ENCODE measurements at places on chromosomes 4 and X.

- no peaks in the 10 kb centered on the region for H3K36me3 ChIP-seq
- H3K4me3 ChIP-seq: no peak overlapping the region
- DNase-seq: no peak
These were observed 356.8 kb upstream of the PCDH10 start for GRCh38 chr4:132792310-132792709.

DNA sequence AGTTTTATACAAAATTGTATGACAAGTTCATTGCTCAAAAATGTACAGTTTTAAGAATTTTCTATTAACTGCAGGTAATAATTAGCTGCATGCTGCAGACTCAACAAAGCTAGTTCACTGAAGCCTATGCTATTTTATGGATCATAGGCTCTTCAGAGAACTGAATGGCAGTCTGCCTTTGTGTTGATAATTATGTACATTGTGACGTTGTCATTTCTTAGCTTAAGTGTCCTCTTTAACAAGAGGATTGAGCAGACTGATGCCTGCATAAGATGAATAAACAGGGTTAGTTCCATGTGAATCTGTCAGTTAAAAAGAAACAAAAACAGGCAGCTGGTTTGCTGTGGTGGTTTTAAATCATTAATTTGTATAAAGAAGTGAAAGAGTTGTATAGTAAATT, 131.0 kb downstream of the TET2 start:
- H3K4me1 ChIP-seq: no peaks in the 10 kb centered on the region
- H3K27me3 ChIP-seq: no peaks in the 10 kb centered on the region

DNA sequence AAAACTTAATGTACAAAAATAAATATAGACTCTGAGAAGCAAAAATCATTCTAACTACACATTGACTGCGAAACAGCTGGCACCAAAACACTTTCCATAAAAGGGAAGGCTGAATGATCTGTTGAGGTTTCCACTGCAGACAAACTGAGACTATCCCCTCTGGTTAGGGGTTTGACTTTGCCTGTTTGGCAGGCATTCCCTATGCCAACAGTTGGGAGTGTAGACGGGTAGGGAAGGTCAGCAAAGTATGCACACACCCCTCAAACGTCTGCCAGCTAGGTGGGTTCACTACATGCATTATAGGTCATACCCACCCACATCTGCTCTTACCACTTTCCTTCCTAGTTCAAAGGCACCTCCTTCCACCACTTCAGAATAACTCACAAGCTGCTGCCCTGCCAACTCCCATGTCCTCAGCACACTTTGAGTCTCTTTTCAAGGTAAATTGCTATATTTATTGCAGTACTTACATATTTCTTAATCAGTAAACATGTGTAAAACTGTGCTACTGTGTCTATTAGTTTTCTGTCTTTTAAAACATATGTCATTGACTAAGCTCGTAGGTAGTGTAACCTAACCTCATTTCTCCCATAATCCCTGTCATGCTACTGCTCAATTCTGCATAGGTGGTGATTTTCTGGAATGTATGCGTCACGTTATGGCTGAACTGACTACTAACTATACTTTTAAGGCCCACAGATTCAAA, 12.4 kb downstream of the CTSO start:
- no peaks in the 10 kb centered on the region for H3K36me3 ChIP-seq
- no peaks in the 10 kb centered on the region for H3K27me3 ChIP-seq
- H3K27ac ChIP-seq: no peak overlapping the region
- H3K4me1 ChIP-seq: no peaks in the 10 kb centered on the region
- no peak for DNase-seq

DNA sequence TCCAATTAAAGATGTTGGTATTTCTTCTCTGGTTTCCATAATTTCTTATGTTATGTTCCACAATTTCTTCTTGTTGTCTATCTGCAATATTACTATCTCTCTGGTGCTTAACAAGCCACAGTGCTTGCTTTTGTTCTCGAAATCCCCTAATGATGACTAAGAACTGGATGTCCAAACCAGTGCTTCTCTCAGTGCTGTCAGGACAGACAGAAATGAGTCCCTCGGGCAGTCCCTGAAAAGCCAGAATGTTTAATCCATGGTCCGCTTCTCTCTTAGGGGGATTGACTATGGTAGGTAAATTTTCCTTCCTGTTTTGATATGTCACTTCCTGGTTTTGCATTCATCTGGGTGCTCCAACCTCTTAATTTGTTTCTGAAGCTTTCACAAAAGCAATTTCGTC, 321.6 kb upstream of the PCDH10 start:
- H3K36me3 ChIP-seq: no peaks in the 10 kb centered on the region
- DNase-seq: no peak
- H3K4me1 ChIP-seq: no peaks in the 10 kb centered on the region
- no peak overlapping the region for H3K4me3 ChIP-seq
- no peaks in the 10 kb centered on the region for H3K27me3 ChIP-seq

DNA sequence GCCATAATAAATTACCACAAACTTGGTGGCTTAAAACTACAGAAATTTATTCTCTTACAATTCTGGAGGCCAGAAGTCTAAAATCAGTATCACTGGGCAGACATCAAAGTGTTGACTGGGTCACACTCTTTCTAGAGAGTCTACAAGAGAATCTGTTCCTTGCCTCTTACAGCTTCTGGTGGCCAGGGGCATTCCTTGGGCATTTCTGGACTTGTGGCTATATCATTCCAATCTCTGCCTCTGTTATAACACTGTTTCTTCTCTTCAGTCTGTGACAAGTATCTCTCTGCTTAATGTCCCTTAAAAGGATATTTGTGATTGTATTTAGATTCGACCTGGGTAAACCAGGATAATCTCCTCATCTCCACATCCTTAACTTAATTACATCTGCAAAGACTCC, 207.3 kb upstream of the DCAF8L1 start:
- DNase-seq: no peak
- H3K36me3 ChIP-seq: no peaks in the 10 kb centered on the region

DNA sequence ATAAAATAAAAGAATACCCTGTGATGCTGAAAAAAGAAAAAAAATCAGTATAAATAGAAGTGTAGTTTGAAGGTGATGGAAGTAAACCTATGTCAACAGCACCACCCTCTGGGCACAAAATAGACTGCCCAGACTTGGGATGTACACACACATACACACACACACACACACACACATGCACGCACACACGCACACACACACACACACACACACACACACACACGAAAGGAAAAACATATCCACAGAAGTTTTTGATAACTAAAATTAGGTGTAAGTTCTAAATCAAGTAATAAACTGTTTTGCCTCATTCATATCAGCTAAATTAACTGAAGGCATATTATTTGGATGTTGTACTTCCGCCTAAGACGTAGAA, 40.5 kb downstream of the ANXA5 start:
- H3K36me3 ChIP-seq: no peaks in the 10 kb centered on the region
- H3K4me1 ChIP-seq: no peaks in the 10 kb centered on the region
- H3K27me3 ChIP-seq: no peaks in the 10 kb centered on the region
- no peak overlapping the region for H3K4me3 ChIP-seq
- no peak overlapping the region for H3K27ac ChIP-seq

- H3K27me3 ChIP-seq: no peaks in the 10 kb centered on the region
- no peak for DNase-seq
- no peaks in the 10 kb centered on the region for H3K36me3 ChIP-seq
- H3K4me1 ChIP-seq: no peaks in the 10 kb centered on the region
These were observed 45.7 kb upstream of the SLC10A7 start for GRCh38 chr4:146567396-146567795.

GRCh38 chr4:90060039-90060438, 67.2 kb upstream of the CCSER1 start:
- H3K27me3 ChIP-seq: no peaks in the 10 kb centered on the region
- DNase-seq: no peak
- H3K4me1 ChIP-seq: no peaks in the 10 kb centered on the region
- H3K36me3 ChIP-seq: no peaks in the 10 kb centered on the region
- H3K27ac ChIP-seq: no peak overlapping the region

DNA sequence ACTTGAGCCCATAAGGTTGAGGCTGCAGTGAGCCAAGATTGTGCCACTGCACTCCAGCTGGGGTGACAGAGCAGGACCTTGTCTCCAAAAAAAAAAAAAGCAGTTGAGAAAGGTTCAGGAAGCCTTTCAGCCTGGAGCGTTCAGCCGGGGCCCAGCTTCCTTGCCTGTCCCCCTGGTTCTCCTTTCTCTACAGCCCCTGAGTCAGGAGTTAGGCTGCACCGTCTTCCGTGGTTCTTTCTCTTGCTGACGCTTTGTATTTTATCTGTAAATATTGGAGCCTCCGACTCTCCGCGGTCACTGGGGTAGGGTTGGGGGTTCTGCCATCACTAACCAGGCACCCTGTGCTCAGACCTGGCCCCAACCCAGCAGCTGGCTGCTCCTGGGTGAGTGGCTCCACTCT, 13.8 kb upstream of the UVSSA start:
- H3K27ac ChIP-seq: no peak overlapping the region
- no peak for DNase-seq
- H3K36me3 ChIP-seq: peaks cover 52% of the 10 kb centered on the region
- H3K27me3 ChIP-seq: no peaks in the 10 kb centered on the region

- no peak for DNase-seq
- H3K27me3 ChIP-seq: no peaks in the 10 kb centered on the region
- H3K27ac ChIP-seq: no peak overlapping the region
- H3K36me3 ChIP-seq: no peaks in the 10 kb centered on the region
- H3K4me3 ChIP-seq: no peak overlapping the region
These were observed 55.3 kb downstream of the APLN start for GRCh38 chrX:129599499-129599898.

- H3K36me3 ChIP-seq: no peaks in the 10 kb centered on the region
- H3K4me3 ChIP-seq: no peak overlapping the region
- no peak for DNase-seq
- no peak overlapping the region for H3K27ac ChIP-seq
- H3K4me1 ChIP-seq: no peaks in the 10 kb centered on the region
These were observed 577.4 kb upstream of the INTU start for GRCh38 chr4:127055357-127055756.

DNA sequence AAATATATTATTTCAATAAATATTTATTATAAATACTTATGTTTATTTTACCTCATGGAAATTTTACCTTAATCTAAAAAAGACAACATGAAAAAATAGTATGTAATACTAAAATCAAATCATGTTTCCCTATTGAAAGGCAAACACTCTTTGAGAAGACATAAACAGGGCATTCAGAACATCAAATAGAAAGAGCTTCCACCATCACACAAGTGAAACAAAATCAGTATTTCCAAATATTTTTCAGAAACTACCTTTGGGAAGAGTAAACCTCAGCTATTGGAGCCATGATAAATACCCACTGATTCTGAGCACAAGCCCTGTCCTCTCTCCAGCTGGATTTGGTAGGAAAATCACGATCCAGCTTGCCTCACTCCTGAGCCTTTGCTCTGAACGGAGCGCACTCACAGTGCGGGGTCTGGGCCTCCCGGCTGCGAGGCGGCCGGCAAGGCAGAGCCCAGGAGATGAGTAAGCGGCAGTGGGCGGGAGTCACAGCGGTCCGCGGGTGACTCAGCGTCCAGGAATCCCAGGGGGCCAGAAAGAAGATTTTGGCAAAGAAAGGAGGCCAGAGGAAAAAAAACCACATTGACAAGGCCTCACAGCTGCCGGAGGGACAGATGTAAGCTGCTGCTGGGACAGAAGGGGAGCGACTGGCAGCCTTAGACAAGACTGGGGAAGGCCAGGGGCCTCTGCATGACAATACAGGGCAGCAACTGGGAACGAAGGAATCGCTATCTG, 14.7 kb upstream of the ANXA5 start:
- no peak overlapping the region for H3K4me3 ChIP-seq
- H3K36me3 ChIP-seq: no peaks in the 10 kb centered on the region
- H3K27me3 ChIP-seq: no peaks in the 10 kb centered on the region
- H3K27ac ChIP-seq: peak overlapping the region; percentile 76
- DNase-seq: no peak

DNA sequence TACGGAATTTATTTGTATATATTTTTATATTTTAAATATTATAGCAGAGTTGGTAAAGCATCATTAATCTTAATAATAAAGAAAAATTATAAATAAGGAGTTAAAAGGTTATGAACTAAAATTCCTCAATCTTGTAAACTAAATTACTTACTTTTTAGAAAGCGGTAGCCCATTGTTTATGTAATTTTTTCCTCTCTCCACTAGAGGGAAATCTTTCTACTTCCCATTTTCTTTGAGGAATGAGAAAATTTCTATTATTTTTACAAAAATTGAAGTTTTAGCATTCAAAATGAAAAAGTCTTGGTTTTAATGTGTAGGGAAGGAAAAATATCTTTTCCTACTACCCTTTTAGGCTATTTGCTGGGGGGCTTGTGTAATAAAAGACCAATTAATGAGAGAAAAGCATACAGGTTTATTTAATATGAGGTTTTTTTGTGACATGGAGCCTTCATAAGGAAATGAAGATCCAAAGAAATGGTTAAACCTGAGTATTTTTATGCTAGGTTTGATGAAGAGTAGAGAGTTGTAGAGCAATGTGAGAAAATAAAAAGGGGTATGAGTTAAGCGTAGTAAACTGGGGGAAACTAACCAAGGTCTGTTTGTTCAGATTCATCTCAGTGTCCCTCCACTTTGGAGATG, 68.7 kb upstream of the ADAD1 start:
- H3K4me3 ChIP-seq: no peak overlapping the region
- peaks cover 12% of the 10 kb centered on the region for H3K36me3 ChIP-seq
- H3K4me1 ChIP-seq: no peaks in the 10 kb centered on the region
- no peaks in the 10 kb centered on the region for H3K27me3 ChIP-seq
- H3K27ac ChIP-seq: no peak overlapping the region

- no peaks in the 10 kb centered on the region for H3K36me3 ChIP-seq
- DNase-seq: no peak
- peaks cover 53% of the 10 kb centered on the region for H3K4me1 ChIP-seq
These were observed 605 bp downstream of the ANXA5 start for GRCh38 chr4:121696170-121696580.

DNA sequence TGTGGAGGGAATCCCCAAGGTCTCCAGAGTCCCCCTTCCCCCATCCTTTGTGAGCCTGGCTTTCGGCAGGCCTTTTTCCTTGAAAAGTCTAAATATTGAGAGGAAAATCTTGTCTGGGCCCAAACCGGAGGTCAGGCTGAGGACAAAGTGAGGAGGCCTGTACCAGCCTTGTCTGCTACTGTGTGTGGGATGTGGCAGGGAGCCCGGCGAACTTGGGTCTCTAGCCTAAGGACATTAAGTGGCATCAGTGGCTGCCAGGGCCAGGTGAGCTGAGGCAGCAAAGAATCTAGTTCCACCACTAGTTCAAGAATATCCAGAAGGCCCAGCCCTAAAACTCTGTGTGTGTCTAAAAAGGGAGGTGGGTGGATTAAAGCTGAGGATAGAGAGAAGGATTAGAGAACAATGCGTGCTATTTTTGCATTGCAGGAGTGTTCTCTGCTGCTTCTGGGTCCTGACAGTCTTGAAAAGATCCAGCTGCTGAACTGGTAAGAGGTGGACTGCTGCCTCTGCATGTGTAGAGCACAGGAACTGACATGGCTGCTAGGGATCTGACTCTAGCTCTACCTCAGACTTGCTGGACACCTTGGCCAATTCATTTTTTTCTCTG, 1.2 kb upstream of the AMER1 start:
- H3K27me3 ChIP-seq: no peaks in the 10 kb centered on the region
- DNase-seq: no peak
- H3K4me3 ChIP-seq: peak overlapping the region; percentile 54
- peak overlapping the region; percentile 66 for H3K27ac ChIP-seq

GRCh38 chr4:104449537-104449936, 45.2 kb downstream of the CXXC4 start:
- H3K27me3 ChIP-seq: no peaks in the 10 kb centered on the region
- no peak for DNase-seq
- H3K36me3 ChIP-seq: no peaks in the 10 kb centered on the region

All from vagina (tissue), 2 donors.